Mesenchymal stem cell (in vitro differentiated cells and primary cell): ENCODE measurements at places on chromosomes 5 and 9.

DNA sequence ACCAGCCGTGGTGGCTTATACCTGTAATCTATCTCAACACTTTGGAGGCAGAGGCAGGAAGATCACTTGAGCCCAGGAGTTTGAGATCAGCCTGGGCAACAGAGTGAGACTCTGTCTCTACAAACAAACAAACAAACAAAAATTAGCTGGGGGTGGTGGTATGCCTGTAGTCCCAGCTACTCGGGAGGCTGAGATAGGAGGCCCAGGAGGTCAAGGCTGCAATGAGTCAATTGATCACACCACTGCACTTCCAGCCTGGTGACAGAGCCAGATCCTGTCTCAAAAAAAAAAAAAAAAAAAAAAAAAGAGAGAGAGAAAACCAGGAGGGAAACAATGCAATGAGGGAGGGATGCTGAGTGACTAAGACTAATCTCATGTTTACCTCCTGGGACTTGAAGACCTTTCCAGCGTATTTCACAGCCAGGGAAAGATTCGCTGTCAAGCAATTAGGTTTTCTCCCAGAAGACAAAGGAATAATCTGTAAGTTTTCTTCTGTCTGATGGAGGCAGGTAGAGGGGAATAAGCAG is 51.1 kb upstream of the MIER3 start:
- DNase-seq, result no peak

DNA sequence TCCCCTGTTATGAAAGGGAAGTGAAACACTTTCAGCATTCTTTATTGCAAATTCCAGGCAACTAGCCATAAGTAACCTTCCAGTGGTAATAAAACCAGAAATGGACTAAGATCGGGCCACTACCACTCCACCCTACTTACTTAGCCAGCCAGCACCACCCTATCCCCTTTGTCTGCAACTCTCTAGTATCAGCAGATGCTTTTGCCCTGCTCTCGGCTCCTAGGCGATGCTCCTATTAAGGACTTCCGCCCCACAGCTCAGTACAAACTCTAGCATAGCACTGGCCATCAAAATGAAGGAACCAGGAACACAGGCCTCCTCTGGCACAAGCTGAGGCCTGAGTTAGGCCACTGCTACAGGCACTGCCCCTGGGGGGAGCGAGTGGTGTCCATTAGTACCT is 81.2 kb downstream of the GLDC start:
- no peak for DNase-seq

GRCh38 chr5:177966839-177967166 is 29.2 kb downstream of the PROP1 start:
- DNase-seq, result no peak

GRCh38 chr5:146283344-146283761 is 55.3 kb upstream of the POU4F3 start:
- DNase-seq, result peak; percentile 89

DNA sequence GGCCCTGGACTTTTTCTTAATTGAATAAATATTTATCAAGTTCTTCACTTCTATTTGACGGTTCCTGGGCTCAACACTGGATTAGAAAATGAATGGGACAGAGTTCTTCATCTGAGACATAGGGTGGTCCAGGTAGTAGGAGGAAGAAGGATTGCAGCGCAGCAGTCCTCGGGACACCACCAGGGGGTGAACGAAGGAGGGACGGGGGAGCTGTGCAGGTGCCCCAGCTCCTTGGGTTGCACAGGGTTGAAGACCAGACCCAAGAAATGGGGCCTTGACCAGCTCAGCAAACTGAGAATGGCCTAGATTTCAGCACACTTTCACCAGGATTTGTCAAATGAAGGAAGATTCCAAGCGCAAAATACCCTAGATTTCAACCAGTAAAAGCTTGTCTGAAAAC is 29.5 kb downstream of the ABL1 start:
- no peak for DNase-seq

- no peak for DNase-seq
Observed at GRCh38 chr9:132249123-132249522, 87.3 kb downstream of the NTNG2 start.

GRCh38 chr9:94919376-94920098 is 193.0 kb downstream of the AOPEP start:
- DNase-seq, result peak; percentile 81

DNA sequence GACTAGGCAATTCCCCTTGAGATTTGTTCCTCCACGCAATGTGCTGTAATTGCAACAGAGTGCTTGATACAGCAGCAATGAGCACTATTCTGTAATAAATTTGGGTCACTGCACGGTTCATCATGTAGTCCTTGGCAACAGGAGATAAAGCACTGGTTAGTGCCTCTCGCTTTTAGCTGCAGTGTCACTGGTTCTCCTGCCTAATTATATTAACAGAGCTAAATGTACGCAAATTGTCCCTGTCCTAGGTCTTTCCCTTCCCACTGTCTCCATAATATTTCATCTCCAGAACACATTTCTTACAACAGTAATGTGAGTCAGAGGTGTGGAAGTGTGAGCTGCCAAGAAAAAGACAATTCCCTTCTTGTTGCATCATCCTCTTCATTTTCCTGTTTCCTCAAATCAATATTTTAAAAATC is 553.1 kb downstream of the ZNF608 start:
- peak; percentile 50 for DNase-seq

DNA sequence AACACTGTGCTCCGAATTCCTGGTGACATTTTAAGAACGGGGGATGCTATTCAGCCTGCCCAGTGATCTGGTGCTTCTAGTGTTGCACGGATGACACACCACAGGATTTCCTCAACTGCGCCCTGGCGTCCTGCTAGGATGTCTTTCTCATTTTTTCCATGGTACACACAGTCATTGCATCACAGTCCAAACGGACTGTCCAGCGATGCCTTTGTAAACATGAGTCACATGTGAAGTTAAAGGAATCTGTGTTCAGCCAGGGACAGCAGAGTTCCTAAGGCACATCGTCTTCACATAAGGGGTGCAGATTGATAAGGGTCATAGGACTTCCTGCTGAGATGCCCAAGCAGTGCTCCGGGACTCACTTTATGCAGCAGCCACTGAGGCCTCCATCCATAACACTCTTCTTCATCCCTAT is 9.3 kb upstream of the PTPN3 start:
- peak; percentile 96 for DNase-seq

GRCh38 chr5:157359356-157360055 is 93.6 kb downstream of the CYFIP2 start:
- no peak for DNase-seq

DNA sequence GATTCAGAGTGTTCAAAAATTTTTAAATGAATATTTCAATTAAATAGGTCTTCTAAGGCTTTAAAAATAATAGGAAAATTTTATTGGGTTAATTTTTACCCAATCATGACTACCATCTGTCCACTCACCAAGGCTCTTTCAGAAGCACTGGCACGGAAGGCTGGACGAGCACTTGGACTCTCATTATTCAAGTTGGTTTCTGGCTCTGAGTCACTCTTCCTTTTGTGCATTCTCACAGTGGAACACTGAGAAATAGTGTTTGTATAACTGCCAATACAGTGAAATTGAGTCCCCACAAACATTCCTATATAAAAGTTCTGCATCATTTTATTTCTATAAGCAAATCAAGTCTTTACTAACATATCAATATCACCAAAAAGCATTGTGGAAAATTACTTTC is 1149.0 kb downstream of the EFNA5 start:
- DNase-seq, result peak; percentile 69

- peak; percentile 24 for DNase-seq
Observed at GRCh38 chr5:91443023-91443422, 59.9 kb upstream of the ARRDC3 start.

- no peak for DNase-seq
Observed at GRCh38 chr9:32161209-32161608, 223.2 kb upstream of the ACO1 start.

DNA sequence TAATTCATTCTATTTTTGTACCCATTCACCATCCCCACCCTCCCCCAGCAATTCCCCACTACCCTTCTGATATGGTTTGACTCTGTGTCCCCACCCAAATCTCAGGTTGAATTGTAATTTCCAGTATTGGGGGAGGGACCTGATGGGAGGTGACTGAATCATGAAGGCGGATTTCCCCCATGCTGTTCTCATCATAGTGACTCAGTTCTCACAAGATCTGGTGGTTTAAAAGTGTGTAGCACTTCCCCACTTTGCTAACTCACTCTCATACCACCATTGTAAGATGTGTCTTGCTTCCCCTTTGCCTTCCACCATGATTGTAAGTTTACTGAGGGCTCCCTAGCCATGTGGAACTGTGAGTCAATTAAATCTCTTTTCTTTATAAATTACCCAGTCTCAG is 25.9 kb upstream of the TESK1 start:
- DNase-seq, result no peak

- no peak for DNase-seq
Observed at GRCh38 chr5:157819502-157820115, 39.3 kb downstream of the CLINT1 start.

- DNase-seq, result no peak
Observed at GRCh38 chr5:179923436-179923835, 15.7 kb upstream of the TBC1D9B start.

DNA sequence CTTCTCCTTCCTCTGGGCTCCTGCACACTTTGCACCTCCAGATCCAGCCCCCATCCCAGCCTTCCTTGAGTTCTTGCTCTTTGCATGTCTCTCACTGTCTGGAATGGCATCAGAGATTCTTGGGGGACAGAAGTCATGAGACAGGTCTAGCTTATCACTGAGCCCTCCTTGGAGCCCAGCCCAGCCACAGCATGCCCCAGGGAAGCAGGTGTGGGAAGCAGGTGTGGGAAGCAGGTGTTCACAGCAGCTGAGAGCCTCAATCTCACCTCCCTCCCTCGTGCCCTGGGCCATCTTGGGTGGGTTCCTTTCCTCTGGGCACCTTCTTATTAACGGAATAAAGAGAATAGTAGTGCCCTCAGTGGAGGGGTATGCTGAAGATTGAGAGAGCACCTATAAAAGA is 27.2 kb downstream of the SLC6A7 start:
- no peak for DNase-seq

- DNase-seq, result peak; percentile 45
Observed at GRCh38 chr5:124895236-124895635, 148.8 kb upstream of the ZNF608 start.

- DNase-seq, result no peak
Observed at GRCh38 chr9:109751253-109751652, 28.7 kb upstream of the PALM2AKAP2 start.

GRCh38 chr5:141848744-141849414 is 29.3 kb downstream of the PCDH1 start:
- peak; percentile 75 for DNase-seq

DNA sequence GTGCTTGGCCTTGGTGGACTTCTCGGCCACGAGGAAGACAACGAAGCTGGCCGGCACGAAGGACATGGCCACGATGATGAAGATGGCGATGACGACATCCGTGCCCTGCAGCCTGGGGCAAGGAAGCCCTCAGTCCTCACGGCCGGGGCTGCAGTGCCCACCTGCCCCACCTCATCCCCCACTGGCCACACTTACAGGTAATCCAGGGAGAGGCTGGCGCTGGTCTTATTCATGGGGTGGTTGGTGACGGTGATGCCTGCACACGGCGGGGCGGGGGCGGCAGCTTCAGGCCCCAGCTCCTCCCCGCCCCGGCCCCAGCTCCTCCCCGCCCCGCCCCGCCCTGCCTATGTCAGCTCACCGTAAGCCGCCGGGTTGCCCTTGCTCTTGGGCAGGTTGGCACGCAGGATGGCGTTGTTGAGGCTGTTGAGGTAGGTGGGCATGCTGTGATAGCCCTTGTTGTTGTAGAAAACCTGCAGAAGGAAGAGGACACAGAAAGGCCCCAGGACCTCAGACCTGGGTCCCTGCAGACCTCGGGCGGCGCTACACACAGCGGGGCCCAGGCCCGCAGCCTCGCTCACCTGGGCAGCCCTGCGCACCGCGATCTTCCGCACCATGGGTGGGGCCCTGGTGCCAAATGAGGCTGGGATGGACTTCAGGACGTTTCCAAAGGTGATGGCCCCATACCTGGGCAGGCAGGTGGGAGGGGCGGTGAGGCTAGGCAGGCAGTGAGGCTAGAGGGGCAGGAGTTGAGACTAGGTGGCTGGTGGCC is 15.7 kb upstream of the CLIC3 start:
- no peak for DNase-seq

- no peak for DNase-seq
Observed at GRCh38 chr5:149572576-149573231, 8.6 kb upstream of the ARHGEF37 start.

DNA sequence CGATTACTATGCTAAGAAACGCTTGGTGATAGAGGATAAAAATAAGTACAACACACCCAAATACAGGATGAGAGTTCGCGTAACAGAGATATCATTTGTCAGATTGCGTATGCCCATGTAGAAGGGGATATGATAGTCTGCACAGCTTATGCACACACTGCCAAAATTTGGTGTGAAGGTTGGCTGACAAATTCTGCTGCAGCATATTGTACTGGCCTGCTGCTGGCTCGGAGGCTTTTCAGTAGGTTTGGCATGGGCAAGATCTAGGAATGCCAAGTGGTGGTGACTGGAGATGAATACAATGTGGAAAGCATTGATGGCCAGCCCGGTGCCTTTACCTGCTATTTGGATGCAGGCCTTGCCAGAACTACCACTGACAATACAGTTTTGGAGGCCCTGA is 208.4 kb downstream of the PDZD2 start:
- DNase-seq, result no peak

- peak; percentile 43 for DNase-seq
Observed at GRCh38 chr9:73548201-73548600, 396.5 kb downstream of the ANXA1 start.

GRCh38 chr5:56543441-56544388 is 271.6 kb upstream of the MAP3K1 start:
- DNase-seq, result peak; percentile 39

DNA sequence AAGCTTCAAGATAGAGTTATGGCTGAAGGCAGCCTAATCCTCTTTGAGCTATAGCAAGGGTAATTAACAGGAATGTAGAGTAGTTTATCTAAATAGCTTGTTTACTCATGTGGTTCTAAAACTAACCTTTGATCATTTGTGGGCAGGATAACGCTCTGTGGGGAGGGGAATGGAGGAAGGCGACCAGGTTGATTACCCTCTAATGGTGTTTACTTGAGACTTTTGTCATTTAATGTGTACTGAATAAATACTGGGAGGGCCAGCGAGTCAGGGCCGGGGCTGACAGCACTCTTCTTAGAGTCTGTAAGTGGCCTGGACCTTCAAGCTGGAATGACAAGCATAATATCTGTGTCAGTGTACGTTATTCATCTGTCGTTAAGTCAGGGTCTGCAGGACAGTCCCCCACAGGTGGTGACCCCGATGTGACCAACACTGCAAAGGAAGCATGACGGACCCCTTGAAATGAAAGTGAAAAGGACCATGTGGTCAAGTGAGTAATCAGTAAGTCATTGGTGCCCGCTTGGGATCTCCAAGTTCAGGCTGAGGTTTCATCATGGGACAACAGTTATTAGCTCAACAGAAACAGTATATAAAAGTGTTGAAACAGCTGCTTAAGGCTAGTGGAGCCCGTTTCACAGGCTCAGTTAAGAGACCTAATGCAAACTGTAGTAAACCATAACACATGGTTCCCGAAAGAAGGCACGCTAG is 162.6 kb downstream of the CPLANE1 start:
- DNase-seq, result peak; percentile 88

GRCh38 chr5:16065831-16066230 is 113.8 kb downstream of the MARCHF11 start:
- peak; percentile 2 for DNase-seq

- DNase-seq, result no peak
Observed at GRCh38 chr5:34867660-34868059, 28.7 kb downstream of the TTC23L start.
